ENCODE measurements at places on chromosomes 7 and 10.
A peak's percentile ranks its signal among the peaks of the same experiment; 100 is the strongest.

DNA sequence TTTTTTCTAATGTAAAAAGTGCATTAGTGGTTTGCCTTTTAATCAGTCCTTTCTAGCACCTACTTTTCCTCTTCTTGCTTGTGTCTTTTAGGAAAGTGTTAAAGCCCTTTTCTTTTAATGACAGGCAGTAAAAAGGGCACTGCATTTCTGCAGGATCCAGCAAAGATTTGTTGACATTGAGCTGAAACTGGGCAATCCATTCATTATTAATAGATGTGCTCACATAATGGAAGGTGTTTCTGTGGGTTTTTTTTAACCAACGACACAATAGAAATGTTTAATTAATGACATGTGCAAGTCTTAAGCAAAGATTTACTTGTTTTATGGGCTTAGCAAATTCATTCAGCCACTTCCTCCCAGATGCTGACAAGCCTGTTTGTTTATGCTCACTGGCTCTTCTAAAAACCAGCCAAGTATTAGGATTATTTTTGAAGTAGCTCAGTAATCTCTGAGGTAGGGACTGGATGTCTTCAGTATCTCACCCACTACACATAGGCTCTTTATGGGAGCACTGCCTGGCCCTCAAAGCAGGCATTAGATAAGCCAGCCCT, 1201.1 kb downstream of the SORCS1 start:
- no peak for DNase-seq

- no peak for DNase-seq
These were observed 54.2 kb downstream of the HECW1 start for GRCh38 chr7:43166686-43167085.

DNA sequence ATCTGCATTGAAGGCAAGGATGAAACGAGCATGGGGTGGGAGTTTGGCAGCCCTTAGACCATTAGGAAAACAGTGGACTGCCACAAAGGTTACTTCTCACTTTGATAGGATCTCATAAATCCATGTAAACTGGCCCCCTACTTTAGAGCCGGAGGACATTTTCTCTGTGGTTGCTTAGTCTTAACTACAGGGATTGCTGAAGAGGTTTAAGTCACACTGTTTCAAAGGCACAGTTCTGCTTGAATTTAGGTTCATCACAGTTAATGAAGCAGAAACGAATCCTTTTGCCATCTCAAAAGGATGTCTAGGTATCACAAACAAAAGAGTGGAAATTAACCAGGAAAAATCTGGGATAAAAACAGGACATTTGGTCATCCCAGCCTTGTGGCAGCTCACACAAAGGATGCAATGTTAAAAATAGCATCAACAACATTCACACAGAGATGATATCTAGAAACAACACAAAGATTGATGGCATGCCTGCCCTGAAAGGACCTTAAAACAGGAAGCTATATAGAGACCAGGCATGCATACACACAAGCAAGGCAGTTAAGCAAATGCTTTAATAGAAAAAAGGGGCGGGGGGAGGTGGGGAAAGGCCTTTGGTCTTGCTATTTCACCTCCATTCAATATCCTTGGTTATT, 74.0 kb downstream of the DOCK4 start:
- DNase-seq = no peak

DNA sequence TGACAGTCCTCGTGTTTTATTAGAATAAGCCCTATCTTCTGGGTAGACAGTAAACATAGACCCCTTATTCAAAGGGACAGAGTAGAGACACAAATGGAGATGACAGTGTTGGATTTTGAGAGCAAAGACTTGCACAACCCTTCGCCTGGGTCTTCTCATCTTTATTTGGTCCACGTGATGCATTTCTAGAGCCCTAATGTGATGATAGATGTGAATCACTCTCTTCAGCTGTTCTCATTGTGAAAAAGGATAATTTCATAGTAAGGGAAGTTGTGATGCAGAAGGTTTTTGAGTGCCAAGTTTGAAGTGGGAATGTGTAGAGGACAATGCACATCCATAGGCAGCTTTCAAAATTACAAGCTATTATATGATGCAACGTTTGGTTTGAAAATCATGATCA, 86.3 kb downstream of the CREB5 start:
- DNase-seq = no peak

DNA sequence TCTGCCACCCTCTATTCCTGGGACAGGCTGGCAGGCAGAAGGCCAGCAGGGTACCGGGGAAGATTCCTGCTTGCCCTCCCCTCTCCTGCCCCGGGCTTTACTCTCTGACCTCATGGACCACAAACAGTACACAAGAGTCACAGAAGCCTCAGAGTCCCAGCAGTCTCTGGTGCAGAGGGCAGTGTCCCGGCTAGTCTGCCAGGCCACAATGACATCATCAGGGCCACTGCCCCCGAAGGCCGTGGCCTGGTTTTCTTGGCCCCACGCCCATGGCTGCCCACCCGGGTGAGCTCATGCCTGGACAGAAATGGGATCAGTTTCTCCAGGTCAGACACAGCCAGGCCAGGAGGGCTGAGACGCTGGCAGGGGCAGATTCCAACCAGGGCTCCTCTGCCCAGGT, 91.9 kb downstream of the MYL10 start:
- DNase-seq = no peak

DNA sequence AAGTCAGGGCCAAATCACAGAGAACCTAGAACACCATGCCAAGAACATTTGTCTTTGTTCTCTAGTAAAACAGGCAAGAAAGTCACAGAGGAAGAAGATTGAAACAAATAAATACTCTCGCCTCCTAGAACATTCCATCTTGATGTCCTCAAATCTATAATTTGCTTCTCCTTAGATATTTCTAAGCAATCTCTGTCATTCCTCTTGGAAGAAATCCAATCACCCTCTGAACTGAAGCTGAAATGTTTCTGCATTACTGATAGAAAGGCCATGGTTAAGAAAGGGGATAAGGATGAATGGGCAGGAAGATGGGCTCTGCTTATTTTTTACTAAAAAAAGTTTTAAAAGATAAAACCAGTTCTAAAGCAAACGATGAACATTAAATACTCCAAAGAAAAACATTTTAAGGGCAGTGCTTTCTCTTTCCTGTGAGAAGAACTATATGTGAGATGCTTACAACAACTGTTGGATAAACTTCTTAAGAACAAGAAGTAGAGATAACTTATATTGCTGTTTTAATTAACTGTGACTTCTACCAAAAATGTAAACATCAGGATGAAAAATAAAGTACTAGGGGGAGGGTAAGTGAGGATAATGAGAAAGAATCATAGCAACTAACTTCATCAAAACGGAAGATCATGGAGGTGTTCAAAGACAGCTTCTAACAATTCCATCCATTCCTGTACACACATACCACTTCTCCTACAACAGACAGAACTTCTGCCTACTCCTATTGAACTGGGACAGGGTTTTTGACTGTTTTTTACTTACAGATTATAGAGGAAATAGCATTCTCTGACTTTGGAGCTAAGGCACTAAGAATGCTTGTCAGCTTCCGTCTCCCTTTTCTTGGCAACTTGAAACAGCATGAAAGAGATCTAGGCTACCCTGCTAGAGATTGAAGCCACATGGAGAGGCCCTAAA, 153.0 kb upstream of the LRRTM3 start:
- no peak for DNase-seq

GRCh38 chr7:47690902-47691558, 109.1 kb upstream of the TNS3 start:
- DNase-seq = no peak

GRCh38 chr7:151599401-151600227, 79.9 kb upstream of the RHEB start:
- DNase-seq = no peak

GRCh38 chr10:90652519-90652918, 205.3 kb downstream of the HTR7 start:
- no peak for DNase-seq

DNA sequence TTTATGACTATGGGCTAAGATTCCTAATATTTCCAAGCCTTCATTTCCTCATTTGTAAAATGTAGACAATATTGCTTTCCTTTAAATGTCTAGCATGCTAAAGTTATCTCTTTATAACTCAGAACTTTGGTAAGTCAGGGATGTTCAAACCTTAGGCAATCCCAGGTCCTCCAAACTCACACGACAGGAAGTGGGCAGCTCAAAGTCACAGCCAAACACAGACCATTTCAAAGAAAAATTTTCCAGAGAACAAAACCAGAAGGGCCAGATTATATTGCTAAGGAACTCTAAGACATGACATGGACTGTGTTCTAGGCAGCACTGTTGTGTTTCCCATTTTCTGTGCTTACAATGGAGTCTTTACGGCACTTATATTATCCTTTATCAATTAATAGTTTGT, 87.8 kb upstream of the DYNC1I1 start:
- no peak for DNase-seq

- no peak for DNase-seq
These were observed 548 bp upstream of the BNIP3 start for GRCh38 chr10:131982185-131982756.

DNA sequence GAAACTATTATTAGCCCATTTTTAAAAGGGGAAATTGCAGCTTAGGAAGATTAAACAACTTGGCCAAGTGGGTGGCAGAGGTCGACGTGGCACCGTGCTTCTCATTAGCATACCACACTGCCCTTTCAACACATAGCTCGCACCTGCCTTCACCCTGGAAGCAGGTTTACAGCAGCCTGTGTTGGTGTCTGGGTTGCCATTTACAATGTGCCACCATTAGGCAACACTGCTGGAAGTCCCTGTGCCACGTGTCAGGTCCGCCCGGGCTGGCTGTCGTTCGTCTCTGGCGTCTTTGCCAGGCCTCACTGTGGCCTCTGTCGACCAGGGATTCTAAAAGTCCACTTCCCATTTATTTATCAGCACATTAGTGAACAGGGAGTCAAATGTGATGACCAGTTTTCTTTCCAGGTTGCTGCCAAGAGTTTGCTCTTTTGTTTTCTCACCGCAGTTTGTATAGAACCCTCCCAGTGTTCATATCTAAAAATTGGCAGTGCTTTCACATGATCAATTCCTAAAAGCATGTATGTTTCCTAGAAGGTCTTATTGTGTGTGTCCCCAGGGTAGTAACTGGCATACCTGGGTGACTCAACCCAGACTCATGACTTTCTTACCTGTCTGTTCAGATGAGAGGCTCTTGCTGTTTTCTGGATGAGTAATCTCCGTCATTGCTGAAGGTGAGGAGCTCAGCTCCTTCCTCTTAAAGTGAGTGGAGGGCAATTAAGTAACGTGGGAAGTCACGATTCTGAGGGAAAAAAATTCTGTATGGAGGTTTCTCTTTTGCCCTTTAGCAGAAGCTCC, 9.2 kb downstream of the INSIG1 start:
- DNase-seq = no peak

- no peak for DNase-seq
These were observed 176.3 kb upstream of the LRGUK start for GRCh38 chr7:133950855-133951254.

DNA sequence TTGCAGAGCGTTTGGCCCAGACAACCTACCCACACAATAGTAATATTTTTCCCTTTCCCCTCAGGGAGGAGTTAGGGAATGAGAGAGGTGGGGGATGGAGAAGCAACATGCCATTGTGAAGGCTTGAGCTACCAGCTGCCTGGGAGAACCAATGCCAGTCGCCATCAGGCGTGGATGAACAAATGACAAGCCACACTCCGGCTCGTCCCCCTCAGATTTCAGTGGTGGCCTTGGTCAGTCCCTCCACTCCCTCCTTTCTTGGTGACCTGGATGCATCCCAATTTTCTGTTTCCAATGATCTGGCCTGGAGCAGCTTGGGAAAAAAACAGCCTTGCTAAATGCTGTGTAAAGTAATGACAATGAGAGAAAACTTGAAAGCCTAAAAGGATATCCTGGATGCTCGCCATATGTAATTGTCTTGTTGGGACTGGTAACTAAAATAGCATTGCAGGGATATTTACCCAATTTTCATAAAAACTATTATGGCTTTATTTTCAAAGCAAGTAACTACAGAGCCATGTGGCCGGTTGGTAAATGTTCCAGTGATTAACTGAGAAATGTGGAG, 110.7 kb downstream of the ICA1 start:
- no peak for DNase-seq

- no peak for DNase-seq
These were observed 61.0 kb upstream of the SFMBT2 start for GRCh38 chr10:7471720-7472367.

DNA sequence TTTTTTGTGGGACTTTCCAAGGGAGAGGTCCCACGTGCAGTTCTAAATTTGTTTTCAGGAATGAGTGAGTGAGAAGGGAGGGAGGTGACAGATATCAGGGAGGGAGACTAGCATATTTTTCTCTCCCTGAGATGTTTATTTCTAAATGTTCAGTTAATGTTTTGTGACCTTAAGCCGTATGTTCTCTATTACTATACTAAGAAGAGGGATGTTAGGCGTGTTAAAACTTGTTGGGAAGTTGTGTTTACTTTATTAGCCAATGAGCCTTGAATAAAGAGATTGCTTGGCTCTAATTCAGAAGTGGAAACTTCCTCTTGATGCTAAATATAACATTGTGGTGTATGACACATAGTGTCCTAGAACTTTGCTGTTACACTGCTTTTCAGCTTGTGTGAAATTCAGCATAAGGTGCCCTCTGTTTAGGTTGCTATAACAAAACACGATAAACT, 37.3 kb downstream of the DNAH11 start:
- DNase-seq = no peak

DNA sequence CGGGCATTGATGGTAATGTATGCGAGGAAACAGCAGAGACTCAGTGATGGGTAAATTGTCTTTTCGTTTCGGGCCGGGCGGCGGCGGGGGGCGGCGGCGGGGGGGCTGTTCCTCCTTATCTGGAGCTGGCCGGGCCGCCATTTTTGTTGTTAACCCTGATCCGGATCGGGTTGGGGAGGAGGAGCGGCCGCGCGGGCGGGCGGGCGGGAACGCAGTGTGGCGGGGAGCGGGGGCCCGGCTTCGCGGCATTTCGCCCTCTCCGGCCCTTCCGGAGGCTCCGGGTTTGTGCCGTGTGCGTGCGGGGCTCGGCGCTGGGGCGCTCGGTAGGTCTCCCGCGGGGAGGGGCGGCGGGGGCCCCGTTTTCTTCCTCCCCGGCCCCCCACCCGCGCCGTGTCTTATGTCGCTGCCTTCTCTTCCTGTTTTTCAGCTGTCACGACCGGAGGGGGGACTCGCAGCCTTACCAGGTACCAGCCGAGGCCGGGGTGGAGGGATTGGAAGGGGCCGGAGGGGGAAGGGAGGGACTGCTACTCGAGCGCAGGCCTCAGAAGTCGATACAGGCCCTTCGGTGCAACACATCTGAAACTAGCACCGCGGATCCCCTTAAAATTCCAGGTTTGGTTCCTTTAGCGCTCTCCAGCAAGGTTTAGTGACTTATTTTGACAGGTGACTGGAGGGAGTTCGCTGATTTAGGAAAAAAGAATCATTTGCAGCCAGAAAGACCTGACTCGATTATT, 820 bp downstream of the WAC start:
- DNase-seq = peak; percentile 58

- no peak for DNase-seq
These were observed 27.1 kb upstream of the TNRC18 start for GRCh38 chr7:5450549-5451327.

GRCh38 chr7:104038136-104038535, 48.7 kb upstream of the RELN start:
- DNase-seq = no peak

- no peak for DNase-seq
These were observed 137.9 kb upstream of the CCDC6 start for GRCh38 chr10:60044242-60044641.

GRCh38 chr7:152574892-152575548, 100.9 kb downstream of the XRCC2 start:
- no peak for DNase-seq
